ENCODE measurements at places on chromosomes 6 and 20.

- DNase-seq = peak; percentile 24
These were observed 351.4 kb upstream of the CDH4 start for GRCh38 chr20:60900618-60901017.

- DNase-seq = no peak
These were observed 69.6 kb upstream of the SALL4 start for GRCh38 chr20:51871943-51872342.

DNA sequence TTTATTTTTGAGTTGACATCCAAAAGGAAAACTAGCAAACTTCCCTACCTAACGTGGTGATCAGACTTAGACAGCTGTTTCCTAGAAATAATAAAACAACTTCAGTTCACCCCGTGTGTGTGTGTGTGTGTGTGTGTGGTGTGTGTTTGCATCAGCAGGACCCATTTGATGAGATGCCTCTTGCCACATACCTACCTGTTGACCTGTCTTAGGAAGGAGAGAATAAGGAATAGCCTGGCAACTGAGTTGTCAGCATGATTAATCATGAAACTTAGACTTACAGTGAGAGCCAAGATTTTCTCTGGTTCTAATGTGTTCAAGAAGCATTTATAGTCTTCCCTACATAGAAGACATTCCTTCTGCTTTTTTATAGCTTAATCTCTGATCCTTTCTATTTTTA lies 16.1 kb upstream of the PBOV1 start:
- DNase-seq = no peak

DNA sequence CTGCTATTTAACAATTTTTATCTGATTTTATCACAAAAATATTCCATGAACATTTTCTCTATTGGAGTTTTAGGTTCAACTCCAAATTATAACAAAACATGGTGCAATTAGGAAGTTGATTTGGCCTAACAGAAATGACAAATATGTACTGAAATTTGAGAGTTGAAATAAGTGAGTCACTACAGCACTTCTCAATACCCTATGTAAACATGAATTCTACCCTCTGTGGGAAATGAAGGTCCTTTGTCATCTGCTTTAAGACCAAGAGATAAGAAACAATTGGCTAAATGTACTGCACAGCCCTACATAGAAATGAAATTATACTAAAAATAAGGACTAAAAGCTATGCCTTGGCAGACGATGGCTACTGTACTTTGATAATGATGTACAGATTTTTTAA lies 86.2 kb upstream of the BEND6 start:
- no peak for DNase-seq

- no peak for DNase-seq
These were observed 34.6 kb upstream of the TBC1D22B start for GRCh38 chr6:37222992-37223391.

- peak; percentile 22 for DNase-seq
These were observed 40.7 kb downstream of the MAP3K5 start for GRCh38 chr6:136751522-136751956.

DNA sequence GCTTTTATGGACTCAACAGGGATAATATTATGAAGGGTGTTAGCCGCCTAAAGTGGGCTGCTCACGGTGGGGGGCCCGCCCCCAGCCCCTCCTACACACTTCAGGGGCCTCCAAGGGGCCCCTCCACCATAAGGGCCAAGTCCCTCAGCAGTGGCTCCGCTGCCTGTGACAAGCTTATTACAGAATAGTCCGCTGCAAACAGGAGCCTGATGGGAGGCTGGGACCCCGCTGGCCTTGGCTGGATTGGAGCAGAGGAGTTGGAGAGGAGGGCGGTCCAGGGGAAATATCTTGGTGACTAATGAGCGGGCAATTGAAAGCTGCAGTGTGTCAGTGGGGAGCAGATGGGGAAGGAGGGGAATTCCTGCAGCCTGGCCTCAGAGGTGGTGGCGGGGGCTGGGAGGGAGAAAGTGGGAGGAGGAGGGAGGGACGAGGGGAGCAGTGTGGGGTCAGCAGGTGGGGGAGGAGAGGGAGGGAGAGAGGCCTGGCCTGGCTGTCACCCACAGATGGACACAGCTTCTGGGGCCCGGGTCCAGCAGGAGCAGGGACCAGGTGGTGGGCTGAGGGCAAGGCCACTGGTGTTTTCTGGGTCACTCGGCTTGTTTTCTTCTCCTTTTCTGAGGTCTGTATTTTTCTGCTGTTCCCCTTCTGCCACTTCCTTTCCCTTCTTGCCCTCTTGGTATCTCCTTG lies 57.6 kb upstream of the FOXP4 start:
- DNase-seq = no peak

DNA sequence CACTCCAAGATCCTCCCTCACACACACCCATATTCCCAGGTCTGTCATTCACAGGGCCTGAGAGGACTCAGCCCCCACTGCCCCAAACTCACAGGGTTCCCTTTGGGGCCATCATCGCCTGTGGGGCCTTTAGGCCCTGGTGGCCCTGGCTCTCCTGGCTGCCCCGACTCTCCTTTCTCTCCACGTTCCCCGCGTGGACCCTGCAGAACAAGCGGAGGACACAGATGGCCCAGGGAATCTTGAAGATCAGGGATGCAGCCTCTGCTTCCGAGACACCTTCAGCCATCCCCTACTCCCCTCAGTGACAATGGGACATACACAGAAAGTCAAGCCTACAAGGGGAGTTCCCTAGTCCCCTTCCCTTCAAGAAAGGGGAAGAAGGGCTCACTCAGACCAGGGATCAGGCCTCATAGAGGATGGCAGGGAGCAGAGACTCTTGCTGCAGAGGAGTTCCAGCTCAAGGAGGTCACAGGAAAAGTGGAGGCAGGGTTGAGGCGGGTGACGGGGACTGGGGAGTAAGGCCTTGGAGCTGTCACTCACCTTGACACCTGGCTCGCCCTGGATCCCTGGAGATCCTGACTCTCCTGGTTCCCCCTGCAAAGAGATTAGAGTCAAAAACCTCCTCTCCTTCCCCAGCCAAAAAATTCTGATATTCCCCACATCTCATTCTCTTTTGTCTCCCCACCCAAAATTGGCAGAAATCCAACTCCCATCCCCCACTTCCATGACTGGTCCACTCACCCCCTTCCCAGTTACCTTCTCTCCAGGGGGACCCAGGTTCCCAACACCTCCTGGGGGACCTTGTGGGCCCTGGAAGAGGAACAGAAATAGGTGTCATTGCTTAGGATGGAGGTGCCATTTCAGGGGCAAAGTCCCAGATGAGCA lies 22.7 kb downstream of the COL11A2 start:
- no peak for DNase-seq

DNA sequence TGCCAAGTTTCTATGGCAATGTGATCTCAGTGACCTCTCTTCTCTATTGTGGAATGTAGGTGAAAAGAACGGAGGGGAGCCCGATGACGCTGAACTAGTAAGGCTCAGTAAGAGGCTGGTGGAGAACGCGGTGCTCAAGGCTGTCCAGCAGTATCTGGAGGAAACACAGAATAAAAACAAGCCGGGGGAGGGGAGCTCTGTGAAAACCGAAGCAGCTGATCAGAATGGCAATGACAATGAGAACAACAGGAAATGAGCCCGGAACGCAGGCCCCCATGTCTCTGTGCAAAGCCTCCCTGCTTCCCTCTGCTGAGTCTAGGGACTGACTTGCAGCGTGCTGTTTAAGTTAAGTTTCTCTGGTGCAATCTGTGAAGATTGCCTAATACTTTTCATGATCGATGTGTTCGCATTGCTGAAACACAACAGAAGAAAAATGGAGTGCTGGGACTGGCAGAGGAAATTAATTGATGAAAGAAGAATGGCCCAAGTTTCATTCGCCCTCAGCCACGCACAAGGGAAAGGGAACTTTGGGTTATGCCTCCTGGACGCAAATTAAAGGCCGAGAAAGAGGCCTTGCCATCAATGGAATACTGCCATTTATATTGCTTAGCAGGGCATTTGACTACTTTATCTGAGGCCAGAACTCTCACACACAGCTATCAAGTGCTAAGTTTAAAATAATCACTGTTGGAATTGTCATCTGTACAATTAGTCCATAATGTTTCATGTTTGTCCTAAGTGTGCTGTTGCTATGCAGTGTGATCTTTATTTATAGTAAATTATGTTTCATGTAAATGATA lies 146.4 kb downstream of the AKAP7 start:
- peak; percentile 75 for DNase-seq

DNA sequence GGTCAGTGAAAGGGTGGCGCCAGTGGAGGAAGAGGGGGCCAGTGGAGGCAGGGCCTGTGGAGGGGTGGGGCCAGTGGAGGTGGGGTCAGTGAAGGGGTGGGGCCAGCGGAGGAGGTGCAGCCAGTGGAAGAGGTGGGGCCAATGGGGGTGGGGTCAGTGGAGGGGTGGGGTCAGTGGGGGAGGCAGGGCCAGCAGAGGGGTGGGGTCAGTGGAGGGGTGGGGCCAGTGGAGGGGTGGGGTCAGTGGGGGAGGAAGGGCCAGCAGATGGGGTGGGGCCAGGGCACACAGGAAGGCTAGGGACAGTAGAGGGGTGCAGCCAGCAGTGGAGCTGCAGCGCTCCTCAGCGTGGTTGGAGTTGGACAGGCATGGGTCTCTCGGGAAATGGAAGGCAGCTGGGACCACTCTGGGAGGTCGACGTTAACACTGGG lies 18.7 kb downstream of the ADRM1 start:
- no peak for DNase-seq

DNA sequence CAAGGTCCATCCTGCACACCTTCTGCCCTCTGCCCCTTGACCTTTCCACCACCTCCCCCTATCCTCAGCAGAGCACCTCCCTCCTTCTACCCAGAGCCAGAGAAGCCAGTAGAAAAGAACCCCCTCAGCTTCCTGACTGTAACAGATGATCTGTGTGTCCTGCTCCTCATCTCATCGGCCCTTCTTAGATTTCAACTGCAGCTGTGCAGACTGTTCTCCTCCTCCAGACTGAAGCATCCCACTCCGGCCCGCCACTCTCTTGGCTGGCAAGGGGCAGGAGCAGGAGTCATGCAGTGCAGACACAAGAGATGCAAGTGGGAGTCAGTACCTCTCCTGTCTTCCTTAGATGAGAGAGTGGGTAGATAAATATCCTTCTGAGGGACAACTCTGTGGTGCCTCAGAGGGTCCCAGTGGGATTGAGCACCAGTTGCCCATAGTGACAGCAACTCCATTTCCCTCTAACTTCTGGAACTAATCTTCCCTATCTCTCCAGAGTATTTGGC lies 163.5 kb upstream of the MLN start:
- no peak for DNase-seq

DNA sequence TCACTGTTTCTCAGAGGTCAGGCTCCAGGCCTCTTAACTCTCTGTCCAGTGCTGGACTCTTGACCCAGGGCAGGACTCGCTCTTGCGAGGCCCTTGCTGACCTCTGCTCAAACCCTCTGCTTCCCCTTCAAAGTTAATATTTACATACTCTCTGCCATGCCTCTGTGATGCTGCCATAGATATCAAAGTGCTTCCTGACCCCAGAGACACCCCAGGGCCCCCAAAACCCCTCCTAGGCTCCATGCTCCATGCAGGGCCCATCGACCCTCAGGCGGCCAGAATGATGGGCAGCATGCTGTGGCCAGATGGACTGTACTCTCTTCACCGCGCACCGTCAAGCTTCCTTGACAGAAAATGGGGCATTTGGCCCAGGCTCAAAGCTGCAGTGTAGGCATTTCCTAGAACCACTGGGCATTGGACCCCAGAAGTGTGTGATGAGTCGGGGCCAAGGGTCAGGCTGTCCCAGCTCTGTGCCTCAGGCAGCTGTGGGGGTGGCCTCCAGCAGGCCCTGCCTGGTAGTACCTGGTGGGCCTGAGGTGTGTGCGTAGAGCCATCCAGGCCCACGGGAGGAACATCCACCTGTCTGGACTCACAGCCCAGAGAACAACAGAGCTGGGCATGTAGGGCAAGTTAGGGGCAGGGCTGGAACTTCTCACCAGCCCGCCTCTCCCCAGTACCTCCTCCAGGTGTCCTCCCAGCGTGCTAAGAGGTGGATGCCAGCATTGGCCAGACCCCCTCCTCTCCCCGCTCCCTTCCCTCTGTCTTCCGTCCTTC lies 142.8 kb downstream of the VEGFA start:
- DNase-seq = no peak

- DNase-seq = no peak
These were observed 19.0 kb upstream of the TRDN start for GRCh38 chr6:123655521-123656306.

DNA sequence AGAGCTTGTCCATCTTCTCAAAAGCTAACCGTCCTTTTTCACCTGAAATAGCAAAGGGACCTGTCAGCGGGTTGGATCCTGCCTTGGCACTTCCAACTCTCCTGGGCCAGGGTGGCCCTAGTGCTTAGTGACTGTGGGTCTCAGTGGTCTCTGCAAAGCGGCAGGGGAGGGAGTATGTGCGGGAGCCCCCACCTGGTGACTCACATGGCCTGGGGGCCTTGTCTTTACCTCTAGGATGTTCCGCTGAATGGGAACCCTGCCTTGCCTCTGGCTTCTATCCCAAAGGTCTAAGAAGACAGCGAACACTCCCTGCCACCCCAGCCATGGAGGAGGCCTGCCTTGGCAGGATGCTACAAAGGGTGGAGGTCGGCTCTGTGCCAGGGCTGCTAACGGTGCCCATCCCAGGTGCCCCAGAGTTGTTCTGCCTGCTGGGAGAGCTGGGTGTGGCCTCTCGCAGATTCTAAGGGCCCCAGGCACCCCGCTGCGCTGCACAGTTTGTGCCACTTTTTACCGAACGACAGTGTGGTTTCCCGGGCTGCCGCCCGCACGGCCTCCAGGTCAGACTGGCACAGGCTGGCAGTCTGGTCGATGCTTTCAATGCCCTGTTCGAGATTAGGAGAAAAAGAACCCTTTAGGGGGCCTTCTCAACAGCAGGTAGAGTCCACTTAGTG lies 77.2 kb downstream of the PTPN1 start:
- DNase-seq = no peak

GRCh38 chr20:57598060-57598459 lies 22.2 kb downstream of the ZBP1 start:
- DNase-seq = no peak

- no peak for DNase-seq
These were observed 5.1 kb upstream of the EPHA7 start for GRCh38 chr6:93424303-93425064.

DNA sequence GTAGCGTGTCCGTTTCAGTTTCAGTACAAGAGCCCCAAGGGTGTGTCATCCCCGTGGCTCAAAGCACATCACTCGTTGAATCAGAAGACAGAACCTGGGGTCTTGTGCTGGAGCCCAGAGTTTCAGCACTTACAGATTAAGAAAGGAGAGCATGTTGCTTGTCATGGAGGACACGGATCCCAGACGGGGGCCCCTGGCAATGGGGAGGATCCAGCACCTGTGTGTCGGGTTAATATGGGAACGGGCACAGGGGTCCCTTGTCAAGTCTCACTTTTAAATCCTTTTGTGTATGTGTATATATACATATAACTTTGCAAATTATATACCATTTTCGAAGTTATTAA lies 23.4 kb downstream of the THBS2 start:
- DNase-seq = no peak

- no peak for DNase-seq
These were observed 18.2 kb downstream of the TMEM244 start for GRCh38 chr6:129842881-129843409.

GRCh38 chr6:19070520-19070919 lies 683.4 kb downstream of the RNF144B start:
- DNase-seq = no peak

- DNase-seq = peak; percentile 76
These were observed 39.6 kb upstream of the GTSF1L start for GRCh38 chr20:43766385-43766784.

- peak; percentile 51 for DNase-seq
These were observed 797 bp downstream of the SMIM13 start for GRCh38 chr6:11094411-11094851.
